RWPE1 (cell line): ENCODE measurements at places on chromosomes 4 and X.

DNA sequence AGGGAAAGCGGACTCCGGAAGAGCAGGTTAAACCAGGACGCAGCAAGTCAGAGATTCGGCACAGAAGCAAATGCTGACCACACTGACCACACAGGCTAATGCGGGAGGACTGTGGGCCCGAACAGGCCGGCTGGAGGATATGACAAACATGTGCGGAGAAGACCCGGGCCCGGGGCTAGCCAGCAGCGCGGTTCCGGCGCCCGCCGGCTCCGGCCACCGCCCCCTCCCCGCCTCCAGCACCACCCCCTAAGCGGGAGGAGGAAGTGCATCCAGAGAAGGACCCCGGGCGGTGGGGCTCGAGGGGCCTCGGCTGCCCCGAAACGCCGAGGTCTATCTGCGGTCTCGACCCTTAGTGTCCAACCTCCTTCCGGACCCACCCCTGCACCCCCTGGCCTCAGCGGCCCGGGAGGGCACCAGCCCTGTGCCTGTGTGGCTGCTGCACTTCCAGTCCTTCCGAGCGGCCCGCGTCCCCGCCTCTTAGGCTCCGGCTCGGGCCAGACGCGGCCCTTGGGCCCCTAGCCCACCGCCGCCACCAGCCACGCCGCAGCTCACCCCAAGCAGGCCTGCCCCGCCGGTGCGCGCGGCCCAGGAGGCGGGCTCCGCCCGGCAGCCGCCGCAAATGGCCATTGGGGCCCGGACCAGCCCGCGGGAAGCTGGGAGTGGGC lies 2.1 kb downstream of the ELOVL6 start:
- peak; percentile 41 for DNase-seq

- DNase-seq = no peak
These were observed 52.1 kb downstream of the XAGE2 start for GRCh38 chrX:52420824-52421443.

- DNase-seq = no peak
These were observed 55.8 kb downstream of the GPC4 start for GRCh38 chrX:133359466-133359865.

GRCh38 chr4:123651066-123651465 lies 254.5 kb downstream of the SPRY1 start:
- DNase-seq = no peak

- no peak for DNase-seq
These were observed 90.2 kb downstream of the FAM53A start for GRCh38 chr4:1593881-1594345.

DNA sequence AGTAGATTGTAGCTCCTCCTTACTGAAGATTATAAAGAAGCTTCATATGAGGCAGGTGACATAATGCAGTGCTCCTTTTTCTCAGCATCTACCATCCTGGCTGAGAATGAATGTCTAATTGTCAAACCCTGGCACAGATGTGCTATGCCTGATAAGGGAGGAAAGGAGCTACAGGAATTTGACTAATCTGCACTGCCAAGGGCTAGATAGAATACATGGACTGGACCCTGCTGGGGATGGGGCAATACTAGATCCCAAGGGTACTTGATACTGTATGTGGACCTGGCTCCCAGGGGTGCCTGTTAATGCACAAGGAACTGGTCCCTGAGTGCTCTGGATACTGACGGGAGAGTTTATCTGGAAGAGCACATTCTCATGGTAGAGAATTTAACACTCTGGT lies 362.2 kb upstream of the EMCN start:
- DNase-seq = no peak

DNA sequence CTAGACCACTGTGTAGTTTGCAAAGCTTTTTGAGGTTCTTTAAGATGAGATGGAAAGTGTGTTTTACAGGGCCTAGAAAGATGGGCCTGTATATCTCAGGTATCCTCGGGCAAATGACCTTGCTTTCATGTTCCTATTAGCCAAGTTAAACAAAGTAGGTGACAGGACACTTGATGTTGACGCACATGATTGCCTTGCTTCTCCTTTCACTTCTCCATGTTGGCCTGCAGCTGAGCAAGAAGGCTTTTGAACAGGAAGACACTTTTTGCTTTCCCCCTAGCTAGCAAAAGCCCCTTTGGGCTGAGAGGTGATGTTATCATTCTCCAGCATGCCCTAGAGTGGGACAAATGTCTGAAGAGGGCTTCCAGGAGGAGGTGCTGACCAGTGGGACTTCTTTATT lies 202.1 kb downstream of the GPC3 start:
- no peak for DNase-seq

DNA sequence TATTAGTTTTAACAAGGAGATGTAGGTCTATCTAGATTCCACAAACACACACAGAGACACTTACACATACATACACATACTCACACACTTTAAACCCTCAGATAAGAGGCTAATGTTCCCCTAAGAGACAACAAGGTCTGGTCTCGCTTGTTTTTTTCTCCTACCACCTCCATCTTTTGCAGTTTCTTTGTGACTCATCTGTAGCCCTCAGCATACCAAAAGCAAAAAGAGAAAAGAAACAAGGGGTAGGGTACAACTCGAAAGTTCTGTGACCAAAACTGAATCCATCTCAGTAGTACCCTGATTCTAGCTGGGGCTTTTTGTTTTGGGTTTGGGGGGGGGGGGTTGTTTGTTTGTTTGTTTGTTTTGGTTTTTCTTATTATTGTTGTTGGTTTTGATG lies 12.2 kb upstream of the EXOSC9 start:
- no peak for DNase-seq
